SJSA1 (cell line): ENCODE measurements at places on chromosomes 2 and 18. TPM values are rescaled to one million over a fixed set of nuclear protein-coding genes. Genes with fewer than 3 reads are reported as not detected.
A peak's percentile ranks its signal among the peaks of the same experiment; 100 is the strongest.

LOXL3 gene
- 10.4 and 14.8 TPM in 2 replicates for total RNA-seq

- no peak overlapping the region for H3K27ac ChIP-seq
- H3K4me1 ChIP-seq, result peaks cover 8% of the 10 kb centered on the region
- H3K36me3 ChIP-seq, result peaks cover 9% of the 10 kb centered on the region
- no peak overlapping the region for H3K4me3 ChIP-seq
- H3K27me3 ChIP-seq, result no peaks in the 10 kb centered on the region
- DNase-seq, result no peak
Measured at GRCh38 chr18:61825386-61825785, 67.4 kb downstream of the RNF152 start.

TCF7L1 gene
- 0.68 and 1.3 TPM in 2 replicates for total RNA-seq

ZAP70 gene
- total RNA-seq, result not detected in 2 replicates

- DNase-seq, result no peak
- no peaks in the 10 kb centered on the region for H3K36me3 ChIP-seq
- H3K27ac ChIP-seq, result no peak overlapping the region
- H3K4me1 ChIP-seq, result no peaks in the 10 kb centered on the region
- no peak overlapping the region for H3K4me3 ChIP-seq
Measured at GRCh38 chr18:39701055-39701783, 2135.6 kb upstream of the CELF4 start.

DNA sequence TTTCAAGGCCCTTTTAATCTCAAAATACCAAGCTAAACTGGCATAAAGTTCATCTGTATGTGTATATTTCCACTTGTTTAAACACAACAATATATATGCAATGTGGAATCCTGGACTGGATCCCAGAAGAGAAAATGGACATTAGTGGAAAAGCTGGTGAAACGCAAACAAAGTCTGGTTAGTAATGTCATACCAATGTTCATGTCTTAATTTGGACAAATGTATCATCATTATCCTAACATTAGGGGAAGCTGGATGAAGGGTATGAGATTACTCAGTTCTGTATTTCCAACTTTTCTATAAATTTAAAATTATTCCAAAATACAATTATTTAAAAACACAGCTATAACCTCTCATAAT lies 3.8 kb downstream of the SP3 start:
- peaks cover 16% of the 10 kb centered on the region for H3K4me1 ChIP-seq
- H3K36me3 ChIP-seq, result peaks cover 43% of the 10 kb centered on the region
- no peak for DNase-seq

DNA sequence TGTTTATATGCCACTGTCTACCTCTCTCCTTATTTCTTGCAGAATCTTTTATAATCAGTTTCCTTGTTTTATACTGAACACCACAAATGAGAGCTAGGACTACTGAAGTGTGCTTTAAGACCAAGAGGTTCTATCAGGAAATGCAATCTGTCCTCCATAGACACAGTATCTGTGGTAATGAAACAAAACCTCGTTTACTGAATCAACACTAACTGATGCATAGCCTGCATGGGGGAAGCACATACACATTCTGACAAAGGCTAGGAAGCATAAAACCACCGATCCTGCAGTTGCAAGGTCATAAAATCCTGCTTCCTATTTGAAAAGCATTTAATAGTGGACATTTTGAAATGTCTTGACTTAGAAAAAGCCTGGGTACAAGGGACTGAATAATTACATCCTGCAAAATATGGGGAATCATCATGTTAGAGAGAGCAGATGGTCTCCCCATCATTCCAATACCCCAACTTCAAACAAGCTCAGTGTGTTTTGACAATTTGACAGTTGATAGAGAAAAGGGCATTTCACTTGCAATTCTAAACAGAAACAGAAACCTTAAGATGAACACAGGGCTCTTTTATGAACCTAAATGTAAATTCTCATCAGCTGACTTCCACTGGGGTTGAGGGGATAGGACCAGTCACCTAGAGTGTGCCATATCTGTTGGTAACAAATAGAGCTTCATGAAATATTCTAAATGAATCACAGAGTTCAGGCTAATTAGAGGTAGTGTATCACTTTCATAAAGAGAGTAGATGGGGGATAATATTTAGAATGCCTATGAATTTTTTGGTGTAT lies 1845.6 kb upstream of the PIK3C3 start:
- H3K27me3 ChIP-seq, result no peaks in the 10 kb centered on the region
- no peaks in the 10 kb centered on the region for H3K36me3 ChIP-seq
- H3K27ac ChIP-seq, result no peak overlapping the region

INHA gene
- total RNA-seq, result 0.11 TPM in 1 of 2 replicates, not detected in the other

PLEK gene
- not detected in 2 replicates for total RNA-seq

CYP26B1 gene
- 0.03 TPM in 1 of 2 replicates, not detected in the other for total RNA-seq

KRCC1 gene
- 52.3 and 62.7 TPM in 2 replicates for total RNA-seq

GRCh38 chr18:27704736-27705361 lies 472.1 kb downstream of the CDH2 start:
- no peak overlapping the region for H3K27ac ChIP-seq
- no peaks in the 10 kb centered on the region for H3K27me3 ChIP-seq
- no peak for DNase-seq
- H3K4me1 ChIP-seq, result no peaks in the 10 kb centered on the region; the same call in 1 of the 2 replicates
- H3K4me3 ChIP-seq, result no peak overlapping the region

CDH7 gene
- not detected in 2 replicates for total RNA-seq

GPR35 gene
- 0.13 TPM in 1 of 2 replicates, not detected in the other for total RNA-seq

ORC4 gene
- total RNA-seq, result 49.5 and 68.0 TPM in 2 replicates

KCNG3 gene
- 5.4 and 7.1 TPM in 2 replicates for total RNA-seq

MEMO1 gene
- 50.2 and 54.6 TPM in 2 replicates for total RNA-seq

CAPN14 gene
- total RNA-seq, result 0.41 TPM in 1 of 2 replicates, not detected in the other

KIDINS220 gene
- total RNA-seq, result 50.8 and 76.7 TPM in 2 replicates

RESP18 gene
- total RNA-seq, result not detected in 2 replicates

CYTIP gene
- total RNA-seq, result not detected in 2 replicates

CABYR gene
- 9.3 and 9.5 TPM in 2 replicates for total RNA-seq

MRPL30 gene
- 26.1 and 53.4 TPM in 2 replicates for total RNA-seq

TEX44 gene
- not detected in 2 replicates for total RNA-seq

NBAS gene
- total RNA-seq, result 19.1 and 33.4 TPM in 2 replicates

DNA sequence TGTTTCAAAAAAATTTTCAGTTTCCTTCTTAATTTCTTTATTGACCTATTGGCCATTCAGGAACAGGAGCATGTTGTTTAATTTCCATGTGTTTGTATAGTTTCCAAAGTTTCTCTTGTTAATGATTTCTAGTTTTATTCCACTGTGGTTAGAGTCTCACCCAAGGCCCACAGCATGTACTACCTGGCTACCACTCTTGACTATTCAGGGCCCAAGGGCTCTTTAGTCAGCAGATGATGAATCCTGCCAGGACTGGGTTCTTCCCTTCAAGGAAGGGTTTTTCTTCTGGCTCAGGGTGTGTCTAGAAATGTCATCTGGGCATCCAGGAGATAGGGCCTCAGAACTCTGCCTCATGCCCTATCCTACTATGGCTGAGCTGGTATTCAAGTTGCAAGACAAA lies 161.4 kb downstream of the PLCL1 start:
- no peak overlapping the region for H3K27ac ChIP-seq
- no peaks in the 10 kb centered on the region for H3K27me3 ChIP-seq
- no peak for DNase-seq
- no peaks in the 10 kb centered on the region for H3K36me3 ChIP-seq
- H3K4me1 ChIP-seq, result no peaks in the 10 kb centered on the region

- H3K27ac ChIP-seq, result peak overlapping the region; percentile 33; the same call in 1 of the 2 replicates
- H3K4me3 ChIP-seq, result no peak overlapping the region
- H3K36me3 ChIP-seq, result no peaks in the 10 kb centered on the region
- peaks cover 18% of the 10 kb centered on the region for H3K4me1 ChIP-seq
Measured at GRCh38 chr2:54387059-54387991, 68.8 kb upstream of the SPTBN1 start.

DNA sequence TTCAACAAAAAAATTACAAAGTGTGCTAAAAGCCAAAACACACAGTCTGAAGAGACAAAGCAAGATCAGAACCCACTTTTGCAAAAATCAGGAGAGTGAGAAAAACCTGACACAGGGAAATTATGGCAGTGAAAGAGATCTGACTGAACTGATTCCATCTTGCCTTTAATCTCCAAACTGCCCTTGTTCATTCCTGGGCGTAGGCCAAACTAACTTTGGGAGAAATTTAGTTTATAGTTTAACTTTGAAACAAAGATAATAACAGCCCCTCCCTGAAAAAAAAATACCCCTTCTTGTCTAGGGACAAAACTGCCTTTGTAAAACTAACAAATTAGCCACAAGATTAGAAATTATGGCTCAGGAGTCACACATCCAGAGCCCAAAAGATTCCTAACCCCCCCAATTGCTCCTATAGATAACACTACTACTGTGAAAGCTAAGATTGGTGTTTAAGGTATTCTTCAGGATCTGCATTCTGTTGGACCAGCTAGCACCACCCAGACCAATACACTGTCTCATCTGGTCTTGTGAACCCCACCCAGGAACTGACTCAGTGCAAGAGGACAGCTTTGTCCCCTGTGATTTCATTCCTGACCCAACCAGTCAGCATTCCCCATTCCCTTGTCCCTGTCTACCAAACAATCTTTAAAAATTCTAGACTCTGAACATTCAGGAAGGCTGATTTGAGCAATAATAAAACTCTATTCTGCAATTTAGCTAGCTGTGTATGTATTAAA lies 226.1 kb upstream of the SH3BP4 start:
- H3K4me3 ChIP-seq, result no peak overlapping the region
- DNase-seq, result no peak
- H3K27ac ChIP-seq, result peak overlapping the region; percentile 37
- peaks cover 16% of the 10 kb centered on the region for H3K4me1 ChIP-seq

KLHL30 gene
- 0.50 and 1.5 TPM in 2 replicates for total RNA-seq

- H3K27me3 ChIP-seq, result no peaks in the 10 kb centered on the region
- no peak overlapping the region for H3K27ac ChIP-seq
- DNase-seq, result no peak
- no peaks in the 10 kb centered on the region for H3K36me3 ChIP-seq
- no peaks in the 10 kb centered on the region for H3K4me1 ChIP-seq
Measured at GRCh38 chr18:31120594-31120993, 18.4 kb upstream of the DSC2 start.

TPO gene
- not detected in 2 replicates for total RNA-seq

SERPINB7 gene
- total RNA-seq, result 5.8 and 8.5 TPM in 2 replicates
